ENCODE measurements at places on chromosomes 13 and 19. TPM values are rescaled to one million over a fixed set of nuclear protein-coding genes. Genes with fewer than 3 reads are reported as not detected.

Gene ETV2
- 1.5 TPM for total RNA-seq

Gene SETDB2
- 11.3 TPM for total RNA-seq

Gene SCAF1
- total RNA-seq = 58.9 TPM

Gene MYO16
- not detected for total RNA-seq

Gene HRC
- not detected for total RNA-seq

Gene TTC9B
- not detected for total RNA-seq

Gene ZNF506
- 31.5 TPM for total RNA-seq

Gene CEACAM16
- total RNA-seq = not detected

Gene KLK4
- not detected for total RNA-seq

Gene QPCTL
- 16.4 TPM for total RNA-seq

Gene ASF1B
- 78.5 TPM for total RNA-seq

DNA sequence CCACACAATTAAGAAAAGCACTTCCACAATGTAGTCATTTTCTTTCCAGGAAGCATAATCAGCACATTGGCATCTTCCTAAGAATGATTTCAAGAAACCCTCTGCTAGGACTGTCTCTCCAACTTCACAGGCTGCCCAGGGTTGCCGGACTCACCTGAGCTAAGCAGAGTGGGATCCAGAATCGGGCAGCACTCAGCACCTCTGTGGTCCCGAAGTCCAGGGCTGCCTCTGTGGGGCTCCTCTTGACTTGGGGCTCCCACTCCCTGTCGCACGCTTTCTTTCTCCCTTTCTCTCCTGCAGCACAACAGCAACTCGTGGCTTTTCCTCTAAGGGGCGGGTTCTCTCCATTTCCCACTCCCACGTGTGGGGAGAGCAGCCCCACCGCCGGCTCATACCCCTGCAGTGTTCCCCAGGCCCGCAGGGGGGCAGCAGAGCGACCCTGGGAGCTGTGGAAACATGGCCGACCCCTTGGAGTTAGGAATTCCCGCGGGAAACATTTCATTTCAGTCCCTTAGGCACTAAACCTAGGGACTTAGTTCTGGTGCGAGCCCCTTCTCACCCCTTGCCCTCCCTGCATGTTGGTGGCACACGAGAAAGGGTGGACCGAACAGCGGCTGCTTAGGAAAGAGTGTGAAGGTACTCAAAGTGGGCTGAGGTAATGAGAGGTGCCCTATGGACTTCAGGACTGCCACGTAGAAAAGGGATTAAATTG lies at the start of gene TMEM272:
TSS of gene TMEM272 (minus strand) at position 316 of the 712 bp plus-strand sequence. CDS start 6,647 bp downstream, outside the sequence.
- DNase-seq = peak; percentile 70

GRCh38 chr19:11087870-11088505 lies 1.3 kb upstream of the LDLR start:
- DNase-seq = no peak

DNA sequence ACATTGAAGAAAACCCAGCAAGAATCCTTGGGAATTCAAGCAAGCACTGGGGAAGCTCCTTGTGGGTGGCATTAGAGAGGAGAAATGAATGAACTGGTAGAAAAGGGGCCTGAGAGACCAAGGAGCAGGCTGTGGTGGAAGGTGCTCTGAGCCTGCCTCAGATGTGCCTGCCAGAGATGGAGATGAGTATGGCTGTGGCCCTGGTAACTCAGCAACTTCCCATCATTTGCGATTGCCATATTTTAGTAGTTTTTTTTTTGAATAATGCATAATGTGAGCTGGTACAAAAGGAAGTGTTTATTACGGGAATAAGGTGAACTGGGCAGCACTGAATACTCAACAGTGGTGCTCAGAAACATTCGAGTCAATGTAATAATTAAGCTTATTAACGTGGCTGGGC lies 39.1 kb downstream of the ERICH6B start:
- no peak for DNase-seq

- DNase-seq = no peak
Measured at GRCh38 chr13:113157929-113158747, at the start of gene PROZ. TSS of gene PROZ (plus strand) at chr13:113158648. CDS start at chr13:113158661, 13 bp downstream.

GRCh38 chr19:39124136-39124764 lies 1.3 kb upstream of the PAK4 start:
- no peak for DNase-seq

- no peak for DNase-seq
Measured at GRCh38 chr13:62932256-62932883, 1516.7 kb upstream of the PCDH20 start.

DNA sequence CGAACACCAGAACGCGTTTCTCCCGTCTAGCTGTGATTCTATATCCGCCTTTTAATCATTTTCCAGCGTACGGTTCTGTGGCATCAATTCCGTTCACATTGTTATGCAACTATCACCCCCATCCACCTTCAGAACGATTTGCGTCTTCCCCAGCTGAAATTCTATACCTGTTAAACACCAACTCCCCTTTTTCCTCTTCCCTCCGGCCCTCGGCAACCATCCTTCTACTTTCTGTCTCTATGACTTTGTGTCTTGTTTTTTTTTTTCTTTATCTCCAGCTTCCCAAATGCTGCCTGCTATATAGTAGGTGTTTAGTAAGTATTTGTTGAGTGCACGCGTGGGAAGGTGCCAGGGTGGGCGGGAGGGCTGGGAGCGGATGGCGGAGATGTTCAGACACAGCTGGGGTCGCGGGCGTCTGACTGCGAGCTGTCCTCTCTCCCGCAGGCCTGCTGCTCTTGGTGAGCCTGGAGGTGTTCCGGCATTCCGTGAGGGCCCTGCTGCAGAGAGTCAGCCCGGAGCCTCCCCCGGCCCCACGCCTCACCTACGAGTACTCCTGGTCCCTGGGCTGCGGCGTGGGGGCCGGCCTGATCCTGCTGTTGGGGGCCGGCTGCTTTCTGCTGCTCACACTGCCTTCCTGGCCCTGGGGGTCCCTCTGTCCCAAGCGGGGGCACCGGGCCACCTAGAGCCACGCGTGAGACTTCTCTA lies 20.2 kb downstream of the CACNG6 start:
- DNase-seq = no peak

- DNase-seq = no peak
Measured at GRCh38 chr19:16463991-16464575, 7.7 kb downstream of the EPS15L1 start.

DNA sequence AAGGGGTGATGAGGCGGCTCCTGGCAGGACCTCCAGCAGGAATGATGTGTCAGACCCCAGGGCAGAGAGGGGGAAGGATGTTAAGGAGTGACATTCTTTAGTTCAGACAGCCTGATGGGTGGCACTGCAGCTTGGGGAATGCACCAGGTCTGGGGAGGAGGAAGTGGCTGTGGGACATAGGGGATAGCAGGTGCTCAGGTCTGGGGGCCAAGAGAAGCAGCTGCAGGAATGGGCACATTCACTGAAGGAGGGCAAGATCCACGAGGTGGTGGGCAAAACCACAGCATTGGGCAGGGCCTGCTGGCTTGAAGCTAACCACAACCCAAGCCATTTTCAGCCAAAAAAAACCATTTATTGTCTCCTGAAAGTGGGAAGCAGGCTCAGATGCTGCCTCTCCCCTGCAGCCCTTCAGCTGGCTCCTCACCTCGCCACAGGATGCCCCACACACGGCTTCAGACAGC lies 26.5 kb downstream of the COMP start:
- no peak for DNase-seq

- DNase-seq = no peak
Measured at GRCh38 chr13:106492588-106493475, 42.6 kb downstream of the EFNB2 start.

DNA sequence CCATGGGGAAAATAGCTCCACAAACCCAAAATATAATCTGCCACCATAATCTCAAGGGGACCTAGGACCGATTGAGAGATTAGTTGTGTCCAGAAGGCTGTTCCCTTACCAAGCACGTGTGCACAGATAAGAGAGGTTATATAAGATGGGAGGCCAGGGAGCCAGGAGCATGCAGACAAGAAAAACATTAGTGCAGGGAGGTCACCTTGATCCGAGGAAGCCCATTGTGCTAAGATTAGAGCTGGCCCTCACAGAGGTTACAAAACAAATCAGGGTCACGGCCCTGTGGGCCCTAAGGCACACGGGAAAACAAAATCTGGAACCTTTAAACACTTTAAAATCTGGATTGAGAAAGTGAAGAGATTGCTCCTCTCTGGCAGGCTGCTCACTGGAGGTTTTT lies 37.7 kb downstream of the RGCC start:
- DNase-seq = no peak

- DNase-seq = no peak
Measured at GRCh38 chr13:20679879-20680278, 23.6 kb upstream of the IL17D start.

DNA sequence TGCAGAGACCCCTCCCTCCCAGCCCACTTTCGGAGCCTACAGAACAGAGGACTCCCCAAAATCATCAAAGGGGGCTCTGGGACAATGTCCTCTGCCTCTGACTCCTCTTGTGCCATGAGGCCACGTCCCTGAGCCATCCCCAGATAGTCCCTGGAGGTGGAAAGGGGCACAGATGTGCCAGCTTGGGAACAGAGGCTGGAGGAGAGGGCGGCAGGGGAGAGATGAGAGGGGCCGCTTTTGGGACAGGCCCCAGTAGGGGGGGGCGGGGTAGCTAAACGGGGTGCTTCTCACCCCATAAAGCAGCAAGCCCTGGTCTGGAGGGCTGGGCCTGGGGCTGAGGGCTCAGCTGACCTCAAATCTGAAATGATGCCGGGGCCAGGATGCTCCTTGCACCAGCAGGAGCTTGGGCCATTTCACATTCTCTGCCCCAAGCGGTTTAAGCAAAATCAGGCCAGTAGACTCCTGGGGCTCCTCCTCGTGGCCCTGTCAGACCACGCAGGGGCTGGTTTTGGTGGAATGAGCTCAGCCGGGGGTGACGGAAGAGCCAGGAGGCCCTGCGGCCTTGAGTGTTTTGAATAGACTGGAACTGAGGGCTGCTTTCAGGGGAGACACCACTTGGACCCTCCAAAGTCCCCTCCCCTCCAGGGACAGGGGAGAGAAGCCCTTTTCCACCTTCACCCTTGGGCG lies 27.1 kb downstream of the ONECUT3 start:
- DNase-seq = no peak

GRCh38 chr19:30450100-30450499 lies 77.9 kb downstream of the ZNF536 start:
- no peak for DNase-seq

DNA sequence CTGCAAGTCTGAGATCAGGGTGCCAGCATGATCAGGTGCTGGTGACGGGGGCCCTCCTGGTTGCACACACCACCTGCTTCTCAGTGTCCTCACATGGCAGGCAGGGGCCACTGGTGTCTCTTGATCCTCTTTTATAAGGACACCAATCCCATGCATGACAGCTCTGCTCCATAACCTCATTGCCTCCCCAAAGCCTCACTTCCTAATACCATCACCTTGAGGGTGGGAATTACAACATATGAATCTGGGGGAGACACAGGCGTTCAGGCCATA lies 15.0 kb upstream of the MIER2 start:
- DNase-seq = no peak

GRCh38 chr13:71882120-71882519 lies 15.1 kb upstream of the DACH1 start:
- DNase-seq = no peak

GRCh38 chr19:33868076-33868735 lies 71.5 kb downstream of the KCTD15 start:
- no peak for DNase-seq

DNA sequence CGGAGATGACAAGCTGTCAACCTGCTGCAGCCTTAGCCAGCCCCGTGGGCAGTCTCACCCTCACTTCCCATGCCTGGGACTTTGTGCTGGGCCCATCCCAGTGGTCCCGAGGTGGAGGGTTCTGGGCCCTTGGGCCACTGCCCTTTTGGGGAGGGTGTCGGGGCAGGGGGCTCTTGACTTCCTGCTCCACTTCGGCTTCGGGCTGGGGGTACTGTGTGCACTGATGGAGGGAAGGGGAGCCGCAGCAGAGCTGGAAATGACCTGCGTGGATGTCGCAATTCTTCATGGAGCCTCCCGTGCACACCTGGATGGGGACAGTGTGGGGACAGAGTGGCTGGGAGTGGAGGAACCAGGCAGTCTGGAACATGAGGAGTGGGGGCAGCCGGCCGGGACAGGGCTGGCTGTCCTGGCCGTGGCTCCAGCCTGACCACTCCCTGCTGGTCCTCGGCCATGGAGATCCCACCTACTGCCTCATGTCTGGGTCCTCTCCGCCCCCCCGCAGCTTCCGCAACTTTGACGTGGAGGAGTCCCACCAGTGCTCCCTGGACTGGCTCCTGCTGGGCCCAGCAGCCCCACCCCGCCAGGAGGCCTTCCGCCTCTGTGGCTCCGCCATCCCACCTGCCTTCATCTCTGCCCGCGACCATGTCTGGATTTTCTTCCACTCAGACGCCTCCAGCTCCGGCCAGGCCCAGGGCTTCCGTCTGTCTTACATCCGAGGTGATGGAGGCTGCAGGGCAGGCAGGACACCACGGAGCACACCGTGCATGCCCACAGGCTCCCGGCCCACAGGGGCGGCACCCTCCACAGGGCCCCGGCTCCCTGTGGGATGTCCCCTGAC lies 10.2 kb downstream of the LRP3 start:
- no peak for DNase-seq

DNA sequence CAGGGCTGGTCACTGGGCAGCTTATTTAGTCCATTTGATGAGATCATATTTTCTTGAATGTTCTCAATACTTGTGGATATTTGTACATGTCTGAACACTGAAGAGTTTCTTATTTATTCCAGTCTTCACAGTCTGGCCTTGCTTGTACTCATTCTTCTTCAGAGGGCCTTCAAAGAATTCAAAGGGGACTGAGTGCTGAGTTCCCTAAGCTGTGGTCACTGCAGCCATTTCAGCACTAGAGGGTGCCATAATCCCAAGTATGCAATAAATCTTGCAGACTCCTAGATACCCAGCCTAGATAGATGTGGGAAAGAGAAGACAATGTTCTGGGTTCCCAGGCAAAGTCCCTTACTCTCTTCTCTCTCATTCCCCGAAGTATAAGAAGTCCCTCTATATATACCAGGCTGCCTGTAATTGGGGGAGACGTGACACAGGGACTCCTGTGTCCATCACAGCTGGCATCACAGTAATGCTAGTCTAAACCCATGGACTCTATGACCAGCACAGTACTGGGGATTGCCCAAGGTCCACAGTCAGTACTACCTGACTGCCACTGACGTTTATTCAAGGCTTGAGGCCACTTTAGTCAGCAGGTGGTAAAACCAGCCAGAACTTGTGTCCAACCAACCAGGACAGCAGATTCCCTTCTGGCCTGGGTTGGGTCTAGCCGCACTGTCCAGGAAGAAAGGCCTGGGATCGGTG lies 8.9 kb upstream of the VN1R1 start:
- peak; percentile 20 for DNase-seq

DNA sequence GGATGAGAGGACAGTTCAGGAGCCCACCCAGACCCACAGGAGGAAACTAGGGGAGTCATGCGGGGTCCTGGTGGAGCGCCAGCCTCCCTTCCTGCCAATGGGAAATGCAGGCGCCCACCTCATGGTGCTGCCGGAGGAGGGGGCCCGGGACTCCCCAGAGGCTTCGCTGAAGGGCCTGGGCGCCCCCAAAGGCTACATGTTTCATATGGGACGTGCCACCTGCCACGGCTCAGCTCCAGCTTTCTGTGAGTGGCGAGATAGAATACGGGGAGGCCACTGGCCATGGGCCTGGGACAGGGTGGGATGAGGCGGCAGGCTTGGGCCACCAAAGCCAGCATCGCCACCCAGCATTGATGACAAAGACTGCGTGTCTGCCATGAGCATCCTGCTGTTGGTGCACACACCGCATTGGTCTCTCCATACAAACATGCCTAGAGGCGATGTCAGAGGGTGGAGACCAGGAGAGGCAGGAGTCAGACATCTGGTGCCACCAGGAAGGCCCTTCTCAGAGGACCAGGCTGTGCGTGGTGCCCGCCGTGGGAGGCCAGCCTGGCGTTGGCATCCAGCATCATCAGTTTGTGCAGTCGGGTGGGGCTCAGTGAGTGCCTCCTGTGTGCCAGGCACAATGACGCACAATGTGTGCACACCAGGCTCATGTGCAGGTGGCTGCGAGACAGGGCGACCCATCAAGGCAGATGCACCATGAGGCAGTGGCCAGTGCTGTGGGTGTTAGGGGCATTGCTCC lies 1.2 kb upstream of the F10 start:
- DNase-seq = no peak
